ENCODE measurements at places on chromosomes 6 and 20.

DNA sequence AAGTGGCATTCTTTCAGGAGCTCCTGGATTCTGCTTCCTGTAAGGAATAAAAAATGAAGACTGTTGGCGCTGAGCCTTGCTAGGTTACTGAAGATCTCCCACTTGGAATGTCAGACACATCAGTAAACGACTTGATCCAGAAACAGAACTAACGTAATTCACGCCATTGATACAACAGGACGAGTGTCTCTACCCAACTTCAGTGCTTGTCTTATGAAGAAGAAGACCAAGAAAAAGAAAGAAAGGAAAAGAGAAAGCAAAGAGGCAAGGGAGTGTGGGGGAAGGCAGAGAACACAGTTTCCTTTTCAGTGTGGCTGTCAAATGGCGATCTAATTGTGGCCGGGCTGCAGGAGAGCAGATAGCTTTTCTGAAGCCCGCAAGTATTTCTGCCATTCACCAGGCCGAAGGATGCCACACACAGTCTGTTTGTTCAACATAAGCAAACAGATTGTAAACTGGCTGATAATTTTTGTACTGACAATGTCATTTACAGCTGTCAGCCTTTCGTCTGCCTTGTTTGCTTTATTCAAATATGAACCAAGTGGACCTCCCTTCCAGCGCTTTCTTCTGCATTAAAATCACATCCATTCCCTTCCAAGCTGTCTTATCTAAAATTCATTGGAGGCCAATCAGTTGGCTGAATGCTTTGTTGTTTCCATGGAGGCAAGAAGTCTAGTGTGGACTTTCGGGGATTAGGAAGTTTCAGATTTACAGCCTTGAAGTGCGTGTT, 180.6 kb downstream of the FOXA2 start:
- no peak for DNase-seq

DNA sequence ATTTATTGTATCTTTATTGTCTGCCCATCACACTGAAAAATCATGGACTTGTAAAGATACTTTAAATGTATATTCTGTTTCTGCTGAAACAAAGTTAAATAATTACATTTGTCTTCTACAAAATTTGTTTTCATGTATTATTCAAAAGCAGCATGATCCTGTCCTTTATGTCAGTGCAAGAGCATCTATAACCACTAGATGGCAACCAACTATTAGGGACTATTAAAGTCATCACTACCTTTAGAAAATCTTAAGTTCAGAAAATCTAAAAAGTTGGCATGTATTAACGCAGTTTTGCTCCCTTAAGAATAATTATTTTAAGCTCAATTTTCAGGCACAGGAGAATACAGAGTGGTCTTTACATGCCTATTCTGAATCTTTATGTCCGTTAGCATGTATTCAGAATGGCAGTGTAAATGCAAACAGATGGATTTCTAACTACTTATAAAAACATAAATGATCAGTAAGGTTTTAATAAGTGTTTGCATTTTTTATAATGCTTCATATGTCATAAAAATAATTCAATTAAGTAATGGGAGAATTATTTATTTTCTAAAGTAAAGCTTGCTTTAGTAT, 17.8 kb downstream of the TMEM30A start:
- DNase-seq = peak; percentile 57

DNA sequence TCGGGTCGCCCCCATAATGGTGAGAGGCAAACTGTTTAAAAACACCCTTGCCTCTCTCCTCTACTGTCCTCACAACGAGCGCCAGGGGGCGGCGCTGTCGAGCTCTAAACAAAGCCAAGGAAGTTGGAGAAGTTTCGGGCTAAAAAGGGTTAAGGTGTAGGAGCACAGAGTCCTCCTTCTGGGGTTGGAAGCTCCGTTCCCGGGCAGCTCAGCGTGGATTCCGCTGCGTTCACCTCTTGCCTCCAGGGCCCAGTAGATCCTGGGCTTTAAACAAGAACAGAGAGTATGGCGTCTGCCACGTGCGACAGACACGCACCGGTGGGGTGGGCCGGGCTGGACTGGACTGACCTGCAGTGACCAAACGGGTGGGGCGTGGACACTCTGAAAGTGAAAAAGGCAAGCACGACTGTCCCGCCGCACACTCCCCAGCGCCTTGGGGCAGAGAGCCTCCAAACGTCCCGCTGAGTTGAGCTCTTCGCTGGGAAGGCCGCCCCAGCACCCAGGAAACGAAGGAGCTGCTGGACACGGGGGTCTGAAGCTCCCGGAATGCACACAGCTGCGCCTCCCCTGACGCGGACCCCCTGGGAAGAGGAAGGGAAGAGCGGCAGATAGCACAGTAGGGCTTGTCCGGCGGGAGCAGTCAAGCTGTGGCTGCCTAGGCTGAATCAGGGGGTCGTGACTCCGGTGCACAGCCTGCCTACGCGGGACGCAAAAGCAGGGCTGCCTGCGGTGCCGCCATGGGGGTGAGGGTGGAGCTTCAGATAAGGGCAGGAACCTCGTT, 1.6 kb upstream of the THBD start:
- peak; percentile 86 for DNase-seq

DNA sequence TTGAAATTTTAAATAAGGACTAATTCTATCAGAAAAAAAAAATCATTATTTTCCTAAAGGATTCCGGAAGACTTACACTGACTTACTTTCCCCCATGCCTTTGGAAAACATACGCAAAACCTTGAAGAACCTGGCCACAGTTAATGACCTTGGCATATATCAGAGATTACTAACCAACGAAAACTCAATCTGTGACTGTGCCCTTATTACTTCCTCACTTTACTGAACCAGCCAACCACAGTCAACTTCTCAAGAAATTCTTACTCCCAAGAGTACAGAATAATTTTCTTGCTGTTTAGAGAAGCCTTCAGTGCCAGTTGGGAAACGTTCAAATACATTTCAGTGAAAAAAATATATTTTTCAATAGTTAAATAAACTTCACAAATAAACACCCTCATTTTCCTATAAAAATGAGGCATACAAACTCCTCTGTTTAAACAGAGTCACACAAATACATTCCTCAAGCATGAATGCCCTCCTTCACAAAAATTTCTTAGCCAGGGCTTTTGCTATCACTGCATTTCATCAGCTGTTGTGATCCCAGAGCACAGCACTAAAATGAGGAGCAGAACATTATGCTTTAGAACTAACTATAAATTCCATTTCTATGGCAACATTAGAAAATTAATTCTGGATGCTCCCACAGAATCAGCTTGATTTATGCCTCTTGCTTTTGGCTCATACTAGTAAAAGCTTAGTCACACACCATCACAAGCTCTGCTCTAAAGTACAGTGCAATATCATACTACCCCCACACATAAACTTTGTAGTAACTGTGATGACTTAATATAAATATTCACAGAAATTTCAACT, 117.6 kb downstream of the DST start:
- peak; percentile 95 for DNase-seq

DNA sequence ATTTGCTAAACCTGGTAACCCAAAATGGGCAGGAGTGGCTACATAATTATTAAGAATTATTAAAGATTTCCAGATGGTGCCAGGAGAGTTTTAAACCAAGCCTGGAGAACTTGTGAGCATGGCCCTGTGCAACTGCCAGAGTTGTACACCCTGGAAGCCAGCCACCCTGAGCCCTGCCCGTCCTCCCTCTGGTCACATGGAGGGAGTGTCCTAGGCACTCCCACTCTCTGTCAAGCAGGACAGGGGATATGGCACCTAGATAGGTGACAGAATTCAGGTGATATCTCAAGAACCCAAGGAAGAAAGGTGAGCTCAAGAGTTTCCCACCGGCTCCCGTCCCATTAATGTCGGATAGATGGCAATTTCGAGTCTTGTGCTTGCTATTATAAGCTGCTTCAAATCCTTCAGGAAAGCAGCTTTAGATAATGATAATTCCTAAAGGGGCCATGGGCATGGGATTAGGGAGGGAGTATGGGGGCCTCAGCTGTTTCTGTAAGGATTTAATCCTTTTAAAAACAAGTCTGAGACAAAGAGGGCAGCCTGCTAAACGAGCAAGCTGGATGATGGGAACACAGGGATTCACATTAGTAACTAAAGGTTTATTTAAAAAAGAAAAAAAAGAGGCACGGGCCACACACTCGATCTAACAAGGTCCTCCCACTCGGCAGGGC, 169.1 kb downstream of the BMP7 start:
- DNase-seq = no peak

DNA sequence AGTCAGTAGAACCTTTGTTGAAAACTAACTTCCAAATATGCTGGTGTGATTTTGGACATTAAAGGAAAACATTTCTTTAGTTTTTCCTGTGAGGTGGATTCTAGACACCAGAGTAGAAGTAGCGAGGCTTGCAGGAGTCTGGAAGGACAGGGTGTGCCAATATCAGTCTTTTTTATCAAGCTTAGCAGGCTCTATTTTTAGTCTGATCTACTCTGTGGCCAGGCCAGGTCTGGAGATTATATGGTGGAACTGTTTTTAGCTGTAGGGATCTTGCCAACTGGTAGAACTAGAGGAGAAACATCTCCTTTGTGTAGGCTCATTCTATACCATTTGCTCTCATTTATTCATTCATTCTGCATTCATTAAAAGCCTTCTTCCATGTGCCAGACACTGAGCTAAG, 42.7 kb downstream of the LRP11 start:
- DNase-seq = no peak

- no peak for DNase-seq
These were observed 8.8 kb downstream of the CLDN20 start for GRCh38 chr6:155272353-155273232.

DNA sequence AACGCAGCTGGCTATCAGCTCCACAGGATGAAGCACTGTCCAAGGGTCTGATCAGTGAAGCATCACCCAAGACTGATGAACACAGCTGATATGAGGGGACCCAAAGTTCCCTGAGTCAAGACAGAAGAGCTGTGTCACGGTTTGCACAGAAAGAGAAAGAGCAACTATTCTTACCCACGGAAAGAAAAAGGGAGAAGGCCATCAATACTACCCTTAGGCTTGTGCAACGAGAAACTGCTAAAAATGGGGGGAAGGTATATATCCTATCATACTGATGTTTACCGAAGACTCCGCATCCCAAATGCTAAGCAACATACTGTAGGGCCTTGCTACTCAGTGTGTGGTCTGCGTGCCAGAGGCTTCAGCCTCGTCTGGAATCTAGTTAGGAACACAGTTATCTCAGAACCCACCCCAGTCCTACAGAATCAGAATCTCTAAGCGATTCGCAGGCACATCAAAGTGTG, 665 bp downstream of the FASTKD5 start:
- DNase-seq = peak; percentile 21

GRCh38 chr6:168528474-168529095, 87.6 kb downstream of the SMOC2 start:
- no peak for DNase-seq

- peak; percentile 11 for DNase-seq
These were observed 145.5 kb upstream of the TOP1 start for GRCh38 chr20:40883097-40883496.

GRCh38 chr6:159062564-159062945, 17.8 kb upstream of the TAGAP start:
- no peak for DNase-seq

- no peak for DNase-seq
These were observed 50.5 kb downstream of the NINL start for GRCh38 chr20:25534845-25535244.

DNA sequence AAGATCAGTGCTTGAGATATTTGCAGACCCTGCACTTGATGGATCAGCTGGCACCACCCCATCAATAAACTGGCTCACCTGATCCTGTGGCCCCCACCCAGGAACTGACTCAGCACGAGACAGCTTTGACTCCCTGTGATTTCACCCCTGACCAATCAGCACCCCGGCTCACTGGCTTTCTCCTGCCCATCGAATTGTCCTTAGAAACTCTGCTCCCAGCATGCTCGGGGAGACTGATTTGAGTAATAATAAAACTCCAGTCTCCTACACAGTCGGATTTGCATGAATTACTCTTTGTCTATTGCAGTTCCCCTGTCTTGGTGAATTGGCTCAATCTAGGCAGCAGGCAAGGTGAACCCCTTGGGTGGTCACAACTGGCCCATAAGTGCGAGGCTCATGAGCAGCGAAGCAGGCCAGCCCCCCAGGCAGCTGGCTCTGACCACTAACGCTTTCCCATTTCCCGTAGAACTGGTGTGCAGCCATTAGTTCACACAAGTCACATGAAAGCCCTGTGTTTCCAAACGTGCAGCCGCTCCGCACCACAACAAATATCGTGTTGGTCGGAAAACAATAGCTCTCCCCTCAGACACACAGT, 79.6 kb downstream of the RSPH3 start:
- no peak for DNase-seq

DNA sequence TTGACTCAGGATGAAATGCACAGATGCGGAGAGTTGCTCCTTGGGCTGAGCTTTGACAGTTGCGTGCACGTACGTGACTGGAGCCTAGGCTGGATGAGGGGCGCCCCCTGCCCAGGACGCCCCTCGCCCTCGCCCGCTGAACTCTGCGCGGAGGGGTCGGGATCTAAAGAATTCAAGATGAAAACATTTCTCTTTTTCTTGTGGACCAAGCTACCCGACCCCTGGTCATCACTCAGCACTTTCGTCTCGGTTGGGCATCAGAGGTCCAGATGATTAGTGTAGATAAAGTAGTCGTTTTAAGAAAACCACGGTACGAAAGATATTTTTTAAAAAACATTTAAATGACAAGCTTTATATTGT, 700 bp downstream of the DTD1 start:
- DNase-seq = no peak

GRCh38 chr6:53440336-53440945, 91.7 kb upstream of the ELOVL5 start:
- DNase-seq = no peak

Measured in fibroblast of skin of scalp (primary cell).